Activated CD4-positive, alpha-beta T cell treated with anti-CD3 and anti-CD28 coated beads for 1 hour (primary cell): ENCODE measurements at places on chromosomes 12 and 14.

DNA sequence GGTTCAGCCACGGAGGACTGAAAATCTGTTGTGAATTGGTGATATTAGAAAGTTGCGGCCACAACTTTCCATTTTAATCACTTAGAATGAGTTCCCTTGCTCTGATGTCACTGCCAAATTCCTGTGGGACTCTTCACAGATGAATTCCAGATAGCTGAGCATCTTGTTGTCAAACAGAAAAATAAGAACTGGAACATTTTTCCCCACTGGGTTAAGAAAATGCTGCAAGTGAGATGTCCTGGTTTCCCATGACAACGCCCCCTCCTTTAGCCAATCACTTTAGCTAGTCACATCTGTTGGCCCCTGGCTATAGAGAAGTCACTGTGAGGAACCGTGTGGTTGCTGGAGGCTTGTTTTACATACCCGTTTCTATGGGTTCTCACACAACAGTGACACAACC, 135.9 kb downstream of the KTN1 start:
- no peak for DNase-seq

GRCh38 chr14:53968726-53969125, 12.1 kb upstream of the BMP4 start:
- no peak for DNase-seq

- no peak for DNase-seq
These were observed 41.3 kb downstream of the BAZ1A start for GRCh38 chr14:34833549-34834523.

GRCh38 chr14:71311061-71311460, 403.8 kb downstream of the PCNX1 start:
- DNase-seq, result no peak

DNA sequence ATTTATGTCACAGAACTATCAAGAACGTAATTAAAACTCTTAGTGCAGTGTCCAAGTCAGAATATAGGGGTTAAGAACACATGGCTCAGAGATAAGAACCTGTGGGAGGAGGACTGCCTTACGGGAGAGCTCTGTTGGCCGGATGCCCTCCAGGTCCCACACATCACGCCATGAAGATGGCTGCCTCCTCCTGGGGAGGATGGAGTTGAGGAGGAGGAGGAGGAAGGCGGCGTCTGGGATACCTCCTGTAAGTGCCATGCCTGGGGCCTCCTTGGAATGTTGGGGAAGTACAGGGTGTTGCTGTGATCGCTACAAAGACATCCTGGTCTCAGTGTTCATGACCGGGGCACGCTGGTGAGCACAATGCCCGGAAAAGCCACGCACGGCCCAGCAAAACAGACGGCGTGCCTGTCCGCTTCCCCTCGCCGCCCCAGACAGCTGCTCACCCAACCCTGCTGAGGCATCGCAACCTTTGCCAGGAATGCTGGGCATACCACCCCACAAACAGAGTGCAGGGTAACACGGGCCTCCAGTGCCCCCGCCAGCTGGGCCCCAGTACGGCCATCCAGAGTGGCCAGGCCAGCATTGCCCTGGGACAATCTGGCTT, 28.7 kb upstream of the CD9 start:
- no peak for DNase-seq

GRCh38 chr12:130646716-130647370, 69.3 kb downstream of the RIMBP2 start:
- DNase-seq, result no peak

GRCh38 chr14:67704484-67705089, 2.9 kb downstream of the RDH12 start:
- no peak for DNase-seq

DNA sequence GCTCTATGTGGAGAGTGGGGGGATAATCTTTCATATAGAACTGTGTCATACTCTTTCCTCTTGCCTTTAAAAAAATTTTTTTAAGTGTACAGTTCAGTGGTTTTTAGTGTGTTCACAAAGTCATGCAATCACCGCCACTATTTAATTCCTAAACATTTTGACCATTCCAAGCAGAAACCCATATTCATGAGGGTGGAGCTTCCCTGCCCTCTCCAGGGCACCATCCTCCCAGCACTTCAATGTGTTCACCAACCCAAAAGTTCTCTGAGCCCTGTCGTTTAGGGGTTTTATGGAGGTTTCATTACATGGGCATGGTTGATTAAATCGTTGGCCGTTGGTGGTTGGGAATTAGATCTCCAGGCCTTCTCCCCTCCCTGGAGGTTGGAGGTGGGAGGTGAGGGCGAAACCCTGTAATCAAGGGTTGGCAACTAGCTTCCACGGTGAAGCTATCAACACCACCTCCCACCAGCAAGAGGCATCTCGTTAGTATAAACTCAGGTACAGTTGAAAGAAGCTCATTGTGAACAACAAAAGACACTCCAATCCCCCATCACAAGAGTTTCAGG, 42.8 kb upstream of the WNK1 start:
- no peak for DNase-seq

DNA sequence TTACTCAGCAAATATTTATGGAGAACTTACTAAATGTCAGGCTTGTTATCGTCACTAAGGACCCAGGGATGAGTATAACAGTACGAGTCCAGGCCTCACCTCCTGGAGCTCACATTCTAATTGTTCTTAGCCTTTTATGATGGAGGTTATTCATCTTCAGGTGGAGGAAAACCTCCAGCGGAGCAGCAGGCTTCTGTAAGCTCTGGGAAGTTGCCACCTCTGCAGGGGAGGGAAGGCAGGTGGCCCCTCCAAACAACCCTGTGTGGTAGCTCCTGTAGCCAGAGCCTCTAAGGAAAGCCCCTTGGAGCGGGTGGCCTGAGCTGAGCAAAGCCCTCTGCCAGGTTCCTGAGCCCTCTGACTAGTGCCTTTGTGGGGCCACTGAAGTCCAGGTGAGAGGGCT, 104.1 kb downstream of the SMOC1 start:
- no peak for DNase-seq

DNA sequence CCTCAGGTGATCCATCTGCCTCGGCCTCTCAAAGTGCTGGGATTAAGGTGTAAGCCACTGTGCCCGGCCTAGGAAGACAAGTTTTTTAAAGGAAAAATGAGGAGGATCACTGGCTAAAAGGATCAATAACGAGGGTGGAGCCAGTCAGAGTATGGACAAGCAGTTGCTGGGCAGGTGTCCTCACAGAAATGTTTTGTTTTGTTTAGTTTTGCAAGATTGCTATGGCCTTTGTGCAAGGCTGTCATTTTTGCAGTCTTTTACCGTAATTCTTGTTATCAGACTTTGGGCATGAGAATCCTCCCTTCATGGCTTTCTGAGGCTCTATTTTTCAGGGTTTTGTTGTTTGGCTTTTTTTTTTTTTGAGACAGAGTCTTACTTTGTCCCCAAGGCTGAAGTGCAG, 11.9 kb upstream of the METAP2 start:
- DNase-seq, result no peak

GRCh38 chr12:15522574-15523187, 200.4 kb downstream of the PTPRO start:
- no peak for DNase-seq

DNA sequence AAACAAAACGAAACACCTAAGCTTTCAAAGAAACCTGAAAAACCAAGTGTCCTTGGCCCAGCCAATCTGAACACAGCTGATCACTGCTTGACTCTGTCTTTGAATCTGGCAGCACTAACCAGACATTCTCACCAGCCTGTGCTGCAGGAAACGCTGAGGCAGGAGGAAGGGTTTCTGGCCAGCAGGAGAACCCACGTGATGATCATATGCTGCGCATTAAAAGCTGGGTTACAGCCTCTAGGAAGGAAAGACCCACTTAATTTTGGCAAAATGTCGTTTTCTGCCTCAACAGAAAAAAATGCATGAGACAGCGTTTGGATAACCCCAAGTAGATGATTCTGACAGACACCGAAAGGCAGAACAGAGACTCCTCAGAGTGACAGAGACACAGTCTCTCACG, 9.8 kb downstream of the APPL2 start:
- no peak for DNase-seq

GRCh38 chr12:40684986-40685385, 7.3 kb upstream of the CNTN1 start:
- DNase-seq, result no peak

- DNase-seq, result no peak
These were observed 316.6 kb upstream of the RTL1 start for GRCh38 chr14:101219896-101220703.
